Coronary artery (tissue), 2 donors: ENCODE measurements at places on chromosomes 4 and X.

GRCh38 chr4:183249854-183250253 is 70.2 kb downstream of the CLDN22 start:
- DNase-seq = no peak

GRCh38 chr4:189221691-189222090 is 719.0 kb upstream of the FRG1 start:
- DNase-seq = no peak

GRCh38 chr4:142663828-142664227 is 182.3 kb downstream of the INPP4B start:
- DNase-seq = no peak

GRCh38 chr4:73701116-73701515 is 39.3 kb upstream of the CXCL8 start:
- DNase-seq = no peak

DNA sequence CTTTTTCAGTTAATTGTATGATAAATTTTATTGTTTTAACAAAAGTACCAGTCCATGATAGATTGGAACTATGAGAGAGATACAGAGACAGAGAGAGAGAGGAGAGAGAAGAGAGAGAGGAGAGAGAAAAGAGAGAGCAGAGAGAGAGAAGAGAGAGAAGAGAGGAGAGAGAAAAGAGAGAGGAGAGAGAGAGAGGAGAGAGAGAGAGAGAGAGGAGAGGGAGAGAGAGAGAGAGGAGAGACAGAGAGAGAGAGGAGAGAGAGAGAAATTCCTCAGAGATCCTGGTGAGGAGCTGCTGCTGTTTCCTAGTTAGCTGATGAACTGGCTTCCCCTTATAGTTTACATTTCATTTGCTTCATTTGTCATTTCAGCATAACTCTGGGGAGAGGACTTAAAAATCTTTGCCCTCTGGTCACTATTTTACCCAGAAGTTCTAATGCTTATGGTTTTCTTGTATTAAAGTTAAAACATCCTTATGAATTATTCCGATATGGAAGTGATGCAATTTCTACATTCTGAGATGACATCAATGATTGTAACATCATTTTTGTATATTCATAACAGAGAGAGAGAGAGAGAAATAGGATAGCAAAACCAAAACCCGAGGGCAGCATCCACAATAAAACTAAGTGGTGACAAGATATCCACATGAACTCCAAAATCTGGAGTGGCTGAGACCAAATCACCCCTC is 10.8 kb downstream of the CTAG1A start:
- DNase-seq = no peak

- DNase-seq = no peak
These were observed 15.6 kb upstream of the SPRY1 start for GRCh38 chr4:123380728-123381716.

- DNase-seq = no peak
These were observed 316.7 kb upstream of the KLF3 start for GRCh38 chr4:38347251-38347650.

DNA sequence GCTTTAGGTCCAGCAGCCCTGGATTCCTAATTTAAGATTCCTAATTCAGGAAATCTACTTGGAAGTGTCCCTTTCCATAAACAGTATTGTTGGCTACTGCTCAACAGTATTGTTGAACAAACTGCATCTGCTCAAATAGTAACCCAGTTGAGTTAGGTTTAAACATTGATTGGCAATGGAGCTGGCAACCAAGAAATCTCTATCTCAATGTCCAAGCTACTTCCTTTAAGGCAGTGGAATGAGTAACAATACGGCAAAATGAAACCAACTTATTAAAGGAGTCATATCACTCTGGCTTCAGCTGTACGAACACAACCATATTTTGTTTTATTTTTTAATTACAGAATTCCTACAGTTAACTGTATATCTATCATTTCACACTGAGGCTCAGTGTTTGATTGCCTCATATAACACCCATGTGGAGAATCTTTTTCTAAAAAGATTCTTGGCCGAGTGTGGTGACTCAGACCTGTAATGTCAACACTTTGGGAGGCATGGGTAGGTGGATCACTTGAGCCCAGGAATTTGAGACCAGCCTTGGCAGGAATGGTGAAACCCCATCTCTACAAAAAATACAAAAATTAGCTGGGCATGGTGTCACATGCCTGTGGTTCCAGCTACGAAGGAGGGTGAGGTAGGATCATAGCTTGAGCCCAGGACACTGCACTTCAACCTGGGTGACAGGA is 71.7 kb upstream of the IL13RA1 start:
- DNase-seq = no peak

DNA sequence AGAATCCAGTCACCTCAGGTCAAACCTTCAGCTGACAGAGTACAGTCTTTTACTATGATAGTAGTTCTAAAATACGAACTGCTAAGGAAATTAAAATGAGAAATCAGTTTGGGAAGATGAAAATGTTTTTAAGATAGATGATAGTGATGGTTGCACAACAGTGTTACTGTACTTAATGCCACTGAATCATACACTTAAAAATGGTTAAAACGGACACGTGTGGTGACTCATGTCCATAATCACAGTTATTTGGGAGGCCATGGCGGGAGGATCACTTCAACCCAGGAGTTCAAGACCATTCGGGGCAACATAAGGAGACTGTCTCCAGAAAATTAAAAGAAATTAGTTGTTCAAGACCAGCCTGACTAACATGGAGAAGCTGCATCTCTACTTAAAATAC is 41.4 kb downstream of the ABHD18 start:
- no peak for DNase-seq

- DNase-seq = no peak
These were observed 211.7 kb downstream of the MAML3 start for GRCh38 chr4:139942241-139942640.

GRCh38 chr4:121860121-121860520 is 10.2 kb downstream of the BBS7 start:
- no peak for DNase-seq

- DNase-seq = no peak
These were observed 66.3 kb downstream of the ABLIM2 start for GRCh38 chr4:8092282-8092681.

GRCh38 chrX:20445109-20445508 is 178.4 kb upstream of the RPS6KA3 start:
- no peak for DNase-seq

GRCh38 chrX:45517090-45517973 is 316.7 kb upstream of the DIPK2B start:
- DNase-seq = no peak

DNA sequence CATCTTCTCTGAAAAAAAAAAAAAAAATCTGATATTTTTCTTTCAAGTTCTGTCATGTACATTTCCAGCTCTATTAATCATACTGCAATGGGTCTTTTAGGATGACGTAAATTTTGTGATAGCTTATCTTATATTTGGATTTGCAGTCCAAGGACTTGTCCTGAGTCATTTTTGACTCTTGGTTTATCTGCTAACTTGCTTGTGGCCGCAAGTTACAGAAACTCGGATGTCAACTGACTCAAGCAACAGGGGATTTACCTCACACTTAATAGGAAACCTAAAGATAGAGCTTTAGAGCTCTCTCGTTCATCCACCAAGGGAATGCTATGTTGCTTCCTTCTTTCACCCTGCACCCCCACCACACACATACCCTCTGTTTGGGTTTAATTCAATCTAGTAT is 1433.8 kb upstream of the TENM3 start:
- no peak for DNase-seq

DNA sequence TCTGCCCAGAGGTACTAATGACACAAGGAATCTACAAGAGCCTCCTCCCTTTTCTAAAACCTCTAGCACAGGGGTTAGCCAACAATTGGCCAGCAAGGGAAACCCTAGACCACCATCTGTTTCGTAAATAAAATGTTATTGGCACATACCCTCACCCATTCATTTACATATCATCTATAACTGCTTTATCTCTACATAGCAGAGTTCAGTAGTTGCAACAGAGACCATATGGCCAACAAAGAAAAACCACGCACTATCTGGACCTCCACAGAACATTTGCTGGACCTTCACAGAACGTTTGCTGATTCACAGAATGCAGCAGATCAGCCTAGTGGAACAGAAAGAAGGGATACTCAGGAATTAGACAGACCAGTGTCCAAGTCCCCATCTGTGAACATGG is 9.4 kb downstream of the SLC2A9 start:
- DNase-seq = no peak

DNA sequence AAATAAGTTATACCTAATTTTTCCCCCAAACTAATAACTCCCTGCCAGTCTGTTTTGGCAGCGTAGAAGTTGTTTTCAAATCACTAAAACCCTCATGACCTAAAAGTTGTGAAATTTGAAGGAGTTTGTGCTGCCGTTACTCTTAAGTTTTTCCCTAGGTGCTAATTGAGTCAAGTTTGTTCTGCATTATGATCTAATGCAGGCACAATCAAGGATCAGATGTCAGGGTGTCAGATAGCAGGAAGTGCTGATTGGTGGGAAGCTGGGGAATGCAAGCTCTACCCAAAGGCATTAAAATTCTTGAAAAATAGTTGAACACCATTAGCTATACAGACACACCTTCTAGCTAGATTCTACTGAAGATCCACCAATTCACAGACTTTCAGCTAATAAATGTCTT is 51.9 kb downstream of the ARX start:
- no peak for DNase-seq

GRCh38 chr4:56637791-56638190 is 43.3 kb downstream of the HOPX start:
- DNase-seq = no peak
